Activated CD4-positive, CD25-positive, alpha-beta regulatory T cell (primary cell): ENCODE measurements at places on chromosomes 7 and 10.

GRCh38 chr7:20785157-20786048 is 1.3 kb downstream of the SP8 start:
- no peak for DNase-seq

DNA sequence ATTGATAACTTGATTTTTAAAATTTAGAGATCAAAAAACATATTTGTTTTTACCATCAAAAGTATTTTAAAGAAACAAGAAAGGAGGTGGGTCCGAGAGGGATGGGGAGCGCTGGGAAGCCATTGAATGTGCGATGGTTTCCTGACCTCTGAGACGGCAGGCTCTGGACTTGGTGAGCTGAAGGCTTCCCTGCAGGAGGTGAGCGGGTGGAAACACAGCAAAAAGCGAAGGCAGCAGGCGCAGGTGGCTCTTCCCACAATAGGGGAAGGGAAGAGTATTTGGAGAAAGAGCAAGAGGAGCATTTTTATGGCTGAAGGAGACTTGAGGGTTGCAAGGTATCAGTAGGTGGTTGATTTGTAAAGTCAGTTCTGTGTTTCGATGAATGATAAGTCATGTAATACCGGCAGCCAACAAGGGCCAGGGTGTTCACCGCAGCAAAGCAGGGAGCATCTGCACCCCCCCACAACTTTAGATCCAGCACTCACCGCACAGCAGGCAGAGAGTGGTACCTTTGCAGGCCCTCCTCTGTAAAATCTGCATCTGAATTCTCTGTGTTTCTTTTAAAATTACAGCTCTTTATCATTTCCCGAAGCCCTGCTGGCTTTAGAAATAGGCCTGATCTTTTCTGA is 10.5 kb downstream of the C10orf53 start:
- no peak for DNase-seq

- no peak for DNase-seq
These were observed 164.7 kb downstream of the GNAT3 start for GRCh38 chr7:80347173-80347572.

DNA sequence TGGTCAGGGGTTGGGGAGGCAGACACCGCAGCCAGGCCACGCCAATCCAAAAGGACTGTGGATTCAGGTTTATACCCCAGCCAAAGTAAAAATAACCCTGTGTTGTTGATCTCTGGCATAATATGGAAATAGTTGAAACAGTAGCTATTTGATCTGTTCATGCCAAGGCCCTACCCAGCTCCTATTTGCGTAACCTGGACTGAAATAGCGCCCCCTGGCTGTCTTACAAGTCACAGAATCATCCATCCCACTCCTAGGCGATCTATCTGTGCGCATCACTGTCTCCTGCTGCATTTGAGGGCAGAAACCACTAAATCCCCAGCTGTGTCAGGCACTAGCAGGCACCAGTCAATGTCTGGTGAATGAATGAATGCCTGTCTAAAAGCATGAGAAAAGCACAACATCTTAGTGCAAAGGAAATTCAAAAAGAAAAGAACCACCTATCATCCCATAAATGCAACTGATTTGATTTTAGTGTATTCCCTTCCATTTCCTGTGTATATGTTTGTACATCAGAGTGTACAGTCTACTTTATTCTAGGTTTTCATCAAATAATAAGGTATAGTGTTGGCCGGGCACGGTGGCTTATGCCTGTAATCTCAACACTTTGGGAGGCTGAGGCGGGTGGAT is 160.0 kb downstream of the SLIT1 start:
- no peak for DNase-seq

- no peak for DNase-seq
These were observed 115.9 kb downstream of the PIP4K2A start for GRCh38 chr10:22598478-22598877.

GRCh38 chr10:5945190-5945509 is 32.2 kb downstream of the IL15RA start:
- no peak for DNase-seq

- DNase-seq: no peak
These were observed 51.2 kb upstream of the SEMA3A start for GRCh38 chr7:84245835-84246234.
